M059J (cell line): ENCODE measurements at places on chromosomes 4 and X. TPM values are rescaled to one million over a fixed set of nuclear protein-coding genes. Genes with fewer than 3 reads are reported as not detected.

The SMIM10 gene
- total RNA-seq: 12.6 and 13.4 TPM in 2 replicates

The CT83 gene
- not detected in 2 replicates for total RNA-seq

The SGCB gene
- total RNA-seq: 15.5 and 33.1 TPM in 2 replicates

DNA sequence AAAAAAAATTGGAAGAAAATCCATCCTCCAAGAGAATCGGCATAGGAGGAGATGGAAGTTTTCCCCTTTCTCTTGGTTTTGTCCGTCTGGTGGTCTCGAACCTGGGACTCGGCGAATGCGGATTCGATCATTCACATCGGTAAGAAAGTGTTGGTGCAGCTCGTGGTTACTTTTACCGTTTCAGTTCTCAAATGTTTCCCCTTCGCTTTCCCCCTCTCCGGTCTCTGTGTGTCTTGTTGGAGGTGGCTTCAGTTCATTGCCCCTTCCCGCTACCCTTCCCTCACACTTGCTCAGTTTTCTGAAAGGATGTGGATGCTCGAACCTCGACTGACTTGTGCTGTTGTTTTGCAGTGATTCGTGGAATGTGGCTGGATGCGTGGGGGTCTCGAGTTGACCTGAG is 840 bp downstream of the GRID2 start:
- no peak for DNase-seq

GRCh38 chr4:158208963-158209640 is 1.2 kb upstream of the TMEM144 start:
- no peak for DNase-seq

GRCh38 chr4:70859066-70859465 is 19.4 kb upstream of the GRSF1 start:
- no peak for DNase-seq
